ENCODE measurements at places on chromosomes 7 and 10.

DNA sequence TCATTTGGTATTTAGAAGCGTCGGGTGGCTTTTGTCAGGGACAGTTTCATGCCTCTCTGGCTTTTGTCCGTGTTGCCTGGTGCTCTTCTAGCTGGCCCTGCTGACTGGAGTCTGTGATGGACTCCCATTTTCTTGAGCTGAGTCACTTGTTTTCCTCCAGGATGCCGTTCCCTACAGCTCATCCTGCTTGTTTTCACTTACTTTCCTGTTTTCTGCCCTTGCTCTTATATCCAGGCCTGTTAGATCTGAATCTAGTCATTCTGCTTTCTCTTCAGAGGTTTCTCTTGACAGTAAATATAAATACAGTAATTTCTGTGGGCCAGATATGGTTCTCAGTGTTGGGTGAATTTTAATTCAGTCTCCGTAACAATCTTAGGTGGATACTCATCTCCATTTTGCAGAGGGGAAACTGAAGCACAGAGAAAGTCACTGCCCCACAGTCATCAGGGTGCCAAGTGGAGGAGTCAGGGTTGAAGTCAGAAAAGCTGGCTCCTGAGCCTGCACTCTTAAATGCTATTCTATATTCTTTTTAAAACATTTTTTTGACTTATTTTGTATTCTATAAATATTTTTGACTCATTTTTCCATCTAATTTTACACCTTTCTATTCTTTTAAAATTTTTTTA lies 85.4 kb downstream of the CCNY start:
- no peak for DNase-seq

DNA sequence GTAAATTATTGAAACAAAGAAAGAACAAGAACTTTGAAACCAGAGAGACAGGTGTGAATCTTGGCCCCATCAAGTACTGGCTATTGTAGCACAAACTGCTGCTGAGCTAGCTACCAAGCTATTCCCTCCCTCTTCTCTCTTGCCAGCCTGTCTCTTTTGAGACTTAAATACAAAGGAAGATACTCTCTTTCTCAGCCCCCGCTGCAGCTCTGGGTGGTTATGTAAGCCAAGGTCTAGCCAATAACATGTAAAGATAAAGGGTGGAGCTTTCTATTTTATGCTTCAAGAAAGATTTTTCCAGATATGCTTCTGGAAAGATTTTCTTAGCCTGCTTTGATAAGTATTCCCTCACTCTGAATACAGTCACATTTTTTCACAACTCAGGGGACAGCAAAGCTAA lies 17.2 kb downstream of the BAZ1B start:
- DNase-seq: no peak

GRCh38 chr7:147400925-147401324 lies 1189.6 kb upstream of the C7orf33 start:
- DNase-seq: no peak

- no peak for DNase-seq
These were observed 50.3 kb upstream of the CHST15 start for GRCh38 chr10:124143721-124144120.

- no peak for DNase-seq
These were observed 48.5 kb upstream of the LMTK2 start for GRCh38 chr7:98058186-98058585.

Data from AML-193 (cell line).